ENCODE measurements at places on chromosomes 2 and 18.
A peak's percentile ranks its signal among the peaks of the same experiment; 100 is the strongest.

- DNase-seq = no peak
Measured at GRCh38 chr2:70046534-70046933, 40.7 kb upstream of the PCBP1 start.

- no peak for DNase-seq
Measured at GRCh38 chr2:40187054-40187453, 264.8 kb downstream of the SLC8A1 start.

DNA sequence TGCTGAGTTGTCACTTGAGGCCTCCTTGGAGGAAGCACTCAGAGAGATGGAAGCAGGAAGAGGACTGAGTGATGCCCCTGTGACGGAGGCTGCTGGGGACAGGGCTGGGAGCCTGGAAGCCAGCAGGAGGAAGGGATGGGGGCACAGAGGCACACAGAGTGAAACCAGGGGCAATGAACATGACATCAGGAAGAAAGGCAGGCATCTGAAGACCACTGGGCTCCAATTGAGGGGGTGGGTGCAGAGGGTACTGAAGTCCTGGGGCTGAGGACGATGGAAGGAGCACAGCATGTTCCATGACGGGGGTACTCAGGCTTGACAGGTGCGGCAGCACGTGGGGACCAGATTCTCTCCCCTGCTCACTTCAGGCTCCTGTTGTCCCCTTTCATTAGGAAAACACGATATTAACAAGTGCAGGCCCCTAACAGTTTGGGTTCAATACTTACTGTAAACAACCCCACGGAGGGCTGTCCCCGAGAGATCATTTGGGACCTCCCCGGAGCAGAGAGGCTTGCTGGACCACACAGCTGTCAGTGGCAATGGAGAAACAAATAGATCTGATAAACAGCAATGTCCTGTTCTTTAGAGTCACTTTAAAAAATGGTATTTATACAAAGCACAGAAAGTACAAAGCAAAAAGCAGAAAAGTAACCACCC is 8.7 kb downstream of the INPP5D start:
- DNase-seq = no peak

- no peak for DNase-seq
Measured at GRCh38 chr2:162917626-162918025, 79.1 kb upstream of the KCNH7 start.

DNA sequence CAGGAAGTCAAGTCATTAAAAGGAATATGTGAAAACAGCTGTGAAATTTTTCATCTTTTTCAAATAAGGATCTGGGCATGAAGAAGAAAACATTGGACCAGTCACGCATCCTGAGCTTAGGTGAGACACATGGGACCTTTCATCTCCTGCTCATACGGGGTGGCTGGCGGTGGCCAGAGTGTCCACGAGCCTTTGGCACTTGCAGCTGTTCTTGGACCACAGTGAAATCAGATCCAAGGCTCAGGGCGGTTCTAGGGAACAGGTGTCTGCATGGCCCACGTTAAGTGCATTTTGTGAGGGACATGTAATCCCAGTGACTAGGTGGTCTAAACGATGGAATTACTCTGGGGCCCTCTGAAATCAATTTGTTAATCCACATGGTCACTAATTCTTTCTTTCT is 212.7 kb upstream of the COPS8 start:
- DNase-seq = peak; percentile 35

DNA sequence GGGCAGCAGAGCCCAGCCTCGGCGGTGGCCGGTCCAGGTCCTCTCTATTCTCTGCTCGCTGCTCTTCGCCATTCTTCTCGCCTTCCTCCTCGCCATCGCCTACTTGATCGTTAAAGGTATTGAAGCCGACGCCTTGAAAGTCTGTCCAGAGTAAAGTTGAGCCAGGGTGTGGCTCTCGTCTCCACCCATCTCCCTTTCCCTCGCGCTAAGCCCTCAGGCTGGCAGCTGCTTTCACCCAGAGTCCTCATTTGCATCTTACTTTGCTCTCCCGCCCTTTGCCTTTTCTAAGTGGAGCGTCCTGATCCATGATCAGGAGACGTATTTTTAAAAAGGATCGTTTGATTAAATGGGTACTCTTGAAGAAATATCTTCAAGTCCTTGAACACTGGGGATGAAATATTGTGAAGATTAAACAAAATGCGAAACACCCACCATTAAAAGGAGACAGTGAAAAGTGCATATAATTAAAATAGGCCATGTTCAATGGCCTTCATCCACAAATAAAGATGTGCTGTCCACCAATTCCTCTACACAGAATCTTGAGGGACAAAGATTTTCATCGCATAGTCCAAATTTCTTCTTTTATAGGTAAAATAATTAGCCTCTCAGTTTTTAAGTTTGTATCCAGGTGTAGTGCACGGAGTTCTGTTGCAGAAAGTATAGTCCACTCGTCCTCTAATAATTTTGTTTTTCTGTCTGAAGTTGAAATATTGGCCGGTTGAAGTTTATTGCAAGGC is 657 bp downstream of the ARL6IP6 start:
- no peak for DNase-seq

DNA sequence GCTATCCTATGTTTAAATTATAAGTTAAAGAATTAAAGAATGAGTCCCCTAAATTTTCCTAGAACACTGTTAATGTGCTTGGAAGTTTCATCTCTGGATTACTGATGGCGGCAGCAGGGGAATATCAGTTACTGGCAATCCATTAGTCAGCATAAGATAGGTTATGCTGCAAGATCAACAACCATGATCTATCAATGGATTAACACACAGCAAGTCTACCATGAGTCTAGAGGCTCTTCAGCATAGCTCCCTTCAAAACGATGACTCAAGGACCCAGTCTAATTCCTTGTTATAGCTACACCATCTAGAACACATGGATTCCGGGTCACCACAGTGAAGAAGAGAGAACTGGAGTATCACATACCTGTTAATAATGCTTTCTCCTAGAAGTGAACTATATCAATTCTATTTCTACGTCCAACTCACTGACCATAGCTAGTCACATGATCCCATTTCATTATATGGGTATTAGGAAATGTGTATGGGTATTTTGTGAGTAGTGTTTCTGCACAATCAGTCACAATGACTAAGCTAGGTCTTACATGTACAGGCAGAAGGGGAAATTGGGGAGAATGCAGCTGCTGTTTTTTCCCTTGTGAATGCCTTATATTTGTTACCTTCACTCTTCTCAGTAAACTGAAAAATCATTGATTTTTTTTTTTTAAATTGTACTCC is 108.3 kb upstream of the MAPRE2 start:
- no peak for DNase-seq

DNA sequence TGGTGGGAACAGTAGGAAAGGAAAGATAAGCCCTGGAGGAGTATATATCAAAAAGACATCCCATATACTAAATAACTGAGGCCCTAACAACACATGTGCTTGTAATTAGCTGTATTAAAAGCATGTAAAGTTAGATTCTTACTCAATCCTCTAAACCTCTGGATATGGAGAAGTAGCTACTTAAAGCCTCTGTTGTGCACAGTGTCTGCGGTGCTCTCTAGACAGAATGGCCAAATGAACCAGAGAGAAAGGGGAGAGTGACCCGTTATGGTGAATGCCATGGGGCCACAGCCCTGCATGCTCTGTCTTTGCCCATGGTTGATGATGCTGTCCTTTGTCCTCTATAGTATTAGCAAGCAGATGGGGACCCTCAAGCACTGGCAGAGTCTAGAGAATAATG is 104.4 kb upstream of the SLC8A1 start:
- DNase-seq = no peak

DNA sequence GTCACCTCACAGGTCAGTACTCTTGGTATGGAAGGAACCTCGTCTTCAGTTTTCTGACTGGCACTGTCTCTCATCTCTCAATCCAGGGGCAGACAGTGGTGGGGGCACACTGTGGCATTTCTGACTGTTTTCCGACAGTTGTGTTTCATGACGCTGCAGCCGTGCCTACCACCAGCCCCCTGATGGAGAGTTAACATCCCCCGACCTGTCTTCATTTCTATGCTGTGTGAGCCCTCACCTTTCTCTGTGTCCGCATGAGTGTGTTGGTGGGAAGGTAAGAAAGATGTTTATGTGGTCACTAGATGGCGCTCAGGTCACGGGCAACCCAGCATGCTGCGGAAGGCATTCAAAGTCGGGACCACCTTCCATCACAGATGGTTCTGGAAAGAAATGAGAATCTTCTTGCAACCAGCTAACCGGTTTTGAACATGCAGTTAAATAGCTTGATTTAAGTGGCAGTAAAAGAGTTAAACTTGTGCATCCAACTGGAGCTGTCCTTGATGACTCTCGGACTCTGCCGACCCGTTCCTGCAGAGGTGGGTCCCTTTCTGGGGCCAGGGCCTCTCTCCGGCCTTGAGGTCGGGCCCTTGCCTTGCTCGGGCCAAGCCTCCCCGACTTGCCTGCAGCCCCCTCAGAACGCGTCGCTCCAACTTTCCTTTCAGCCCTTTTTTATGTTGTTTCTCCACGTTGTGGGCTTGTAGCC is 92.4 kb downstream of the DYSF start:
- no peak for DNase-seq

GRCh38 chr2:41460661-41461060 is 587.2 kb upstream of the PKDCC start:
- no peak for DNase-seq

DNA sequence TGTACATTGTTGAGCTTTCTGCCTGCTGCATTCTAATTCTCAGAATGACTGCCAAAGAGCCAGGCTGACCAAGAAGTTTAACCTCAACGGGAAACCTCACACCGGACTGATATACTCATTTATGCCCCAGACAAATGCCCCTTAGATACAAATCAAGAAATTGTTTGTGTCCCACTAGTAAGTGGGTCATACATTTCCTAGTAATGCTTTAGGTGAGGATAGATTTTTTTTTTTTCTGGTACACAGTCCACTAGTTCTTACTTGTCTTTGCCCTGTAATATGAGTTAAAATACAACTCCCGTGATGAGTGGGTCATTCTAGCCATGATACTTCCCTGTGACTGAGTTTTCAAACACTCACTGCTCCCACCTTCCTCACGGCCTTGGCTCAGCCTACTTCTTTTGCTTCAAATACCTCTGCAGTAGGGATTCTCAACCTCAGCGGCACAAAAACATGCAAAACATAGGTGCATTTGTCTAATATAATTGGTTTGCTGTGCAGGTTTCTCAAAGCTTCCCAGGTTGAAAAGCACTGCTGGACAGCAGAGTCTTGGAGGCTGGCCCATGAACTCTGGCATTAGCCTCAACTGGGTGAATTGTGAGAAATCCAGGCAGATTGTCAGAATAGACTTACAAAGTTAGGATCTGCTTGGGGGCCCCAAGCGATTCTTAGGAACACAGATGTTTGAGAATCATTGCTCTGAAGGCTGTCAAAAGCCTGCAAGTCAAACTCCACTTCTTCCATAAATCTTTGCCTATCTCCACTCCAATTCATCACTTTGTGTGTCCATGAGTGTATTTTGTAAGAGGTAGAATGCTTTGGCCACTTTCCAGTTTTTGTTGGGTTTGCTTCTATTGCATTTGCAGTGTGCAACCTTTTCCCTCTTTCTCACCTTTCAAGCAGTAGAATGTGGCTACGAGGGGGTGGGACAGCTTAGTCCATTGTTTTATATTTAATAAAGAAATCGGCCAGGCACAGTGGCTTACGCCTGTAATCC is 35.5 kb downstream of the TGIF1 start:
- DNase-seq = no peak

All from left lobe of liver (tissue), 2 donors.